NCI-H1417 (cell line): ENCODE measurements at places on chromosomes 1 and 21.

GRCh38 chr1:90919900-90920299 is 101.9 kb downstream of the ZNF644 start:
- no peak for DNase-seq

DNA sequence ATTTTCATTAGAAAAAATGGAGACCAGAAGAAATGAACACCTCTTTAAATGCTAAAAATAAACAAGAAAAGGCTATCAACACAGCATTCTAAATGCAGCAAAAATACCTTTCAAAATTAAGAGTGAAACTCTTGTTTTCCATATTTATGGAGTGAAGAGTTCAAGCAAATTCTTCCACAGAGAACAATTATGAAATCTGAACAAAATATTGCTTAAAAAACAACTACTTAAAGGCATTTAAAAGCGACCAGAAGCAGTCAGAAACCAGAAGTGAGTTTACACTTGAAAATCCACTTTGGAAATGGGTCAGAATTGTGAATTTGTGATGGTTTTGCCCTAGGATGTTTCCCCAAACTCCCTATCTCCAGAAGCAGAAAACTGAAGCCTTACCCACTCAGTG is 60.9 kb upstream of the KCNH1 start:
- no peak for DNase-seq

DNA sequence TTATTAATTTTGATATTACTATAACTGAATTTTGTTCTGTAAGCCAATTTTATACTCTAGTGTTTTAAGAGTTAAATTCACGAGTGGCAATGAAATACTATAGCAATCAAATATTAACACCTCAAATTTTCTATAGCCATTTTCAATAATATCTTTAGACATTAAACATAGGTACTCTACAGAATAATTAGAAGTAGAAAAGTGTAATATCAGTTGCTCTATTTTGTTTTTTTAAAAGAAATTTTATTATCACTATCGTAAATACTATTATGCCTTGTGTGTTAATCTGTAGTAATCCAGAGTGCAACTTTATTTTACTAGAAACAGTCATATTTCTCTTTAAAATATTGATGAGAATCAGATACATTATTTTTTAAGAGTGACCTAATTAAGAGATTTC is 691.2 kb downstream of the USP25 start:
- no peak for DNase-seq

DNA sequence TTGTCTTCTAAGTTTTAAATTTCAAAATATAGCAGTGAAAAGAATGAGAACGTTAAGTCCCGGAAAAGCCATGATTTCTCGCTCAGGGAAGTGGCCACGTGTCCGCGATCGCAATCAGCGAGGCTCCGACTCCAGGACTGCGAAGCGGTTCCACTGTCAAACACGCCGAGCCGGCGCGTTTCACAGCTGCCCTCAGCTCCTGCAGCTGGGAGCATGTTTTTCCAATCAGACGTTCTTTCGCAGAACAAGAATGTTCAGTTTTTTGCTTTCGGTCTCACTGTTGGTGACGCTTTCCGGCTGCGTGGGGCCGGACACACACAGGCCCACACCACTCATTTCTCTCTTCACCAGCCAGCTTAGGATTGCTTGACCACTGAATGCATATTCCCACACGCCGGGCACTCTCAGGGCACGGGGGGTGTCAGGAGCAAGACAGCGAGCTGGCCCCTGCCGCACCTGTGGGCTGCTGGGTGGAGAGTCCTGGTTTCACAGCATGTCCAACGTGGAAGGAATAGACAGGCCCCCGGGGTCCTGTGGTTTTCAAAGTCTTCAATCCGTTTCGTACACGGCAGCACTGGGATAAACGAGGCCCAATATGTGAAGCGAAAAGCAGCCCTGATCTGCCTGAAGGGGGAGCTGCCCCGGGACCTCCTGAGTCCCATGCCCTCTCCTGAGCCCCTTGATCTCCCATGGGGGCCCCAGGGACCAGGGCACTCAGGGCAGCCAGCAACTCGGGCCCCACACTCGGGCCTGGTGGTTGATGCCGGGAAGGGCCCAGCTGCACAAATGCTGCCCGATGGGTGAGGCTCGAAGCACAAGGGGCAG is 47.3 kb upstream of the COL18A1 start:
- DNase-seq, result no peak

- DNase-seq, result no peak
Observed at GRCh38 chr1:97331165-97331564, 589.7 kb downstream of the DPYD start.

DNA sequence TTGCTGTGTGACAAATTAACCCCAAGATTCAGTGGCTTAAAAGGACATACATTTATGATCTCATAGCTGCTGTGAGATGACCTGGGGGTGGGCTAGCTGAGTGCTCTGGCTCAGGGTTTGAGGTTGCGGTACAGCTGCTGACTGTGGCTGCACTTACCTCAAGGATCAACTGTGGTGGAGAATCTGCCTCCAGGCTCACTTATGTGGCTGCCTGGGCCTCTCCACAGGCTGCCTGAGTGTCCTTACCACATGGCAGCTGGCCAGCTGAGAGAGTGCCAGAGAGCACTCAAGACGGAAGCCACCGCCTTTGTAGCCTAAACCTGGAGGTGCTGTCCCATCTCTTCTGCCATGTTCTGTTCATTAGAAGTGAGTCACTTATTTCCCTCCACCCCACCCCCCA is 5.7 kb downstream of the LRRC71 start:
- peak; percentile 75 for DNase-seq

DNA sequence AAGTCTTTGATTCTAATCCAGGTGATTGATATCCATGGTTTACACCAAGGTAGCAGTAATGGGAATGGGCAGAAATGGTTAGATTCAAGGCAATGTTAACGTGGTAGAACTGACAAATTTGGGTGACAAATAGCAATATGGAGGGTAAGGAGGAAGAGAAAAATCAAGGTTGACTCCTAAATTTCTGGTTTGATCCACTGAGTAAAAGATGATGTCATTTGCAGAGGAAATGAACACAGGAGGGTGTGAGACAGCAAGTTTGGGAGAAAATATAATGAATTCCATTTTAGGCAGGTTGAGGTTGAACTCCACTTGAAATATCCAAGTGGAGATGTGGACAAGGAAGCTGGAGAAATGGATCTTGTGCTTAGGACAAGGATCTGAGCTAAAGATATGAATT is 170.9 kb upstream of the CAMK1G start:
- DNase-seq, result no peak

GRCh38 chr21:33844104-33844889 is 71.3 kb downstream of the ATP5PO start:
- DNase-seq, result no peak

DNA sequence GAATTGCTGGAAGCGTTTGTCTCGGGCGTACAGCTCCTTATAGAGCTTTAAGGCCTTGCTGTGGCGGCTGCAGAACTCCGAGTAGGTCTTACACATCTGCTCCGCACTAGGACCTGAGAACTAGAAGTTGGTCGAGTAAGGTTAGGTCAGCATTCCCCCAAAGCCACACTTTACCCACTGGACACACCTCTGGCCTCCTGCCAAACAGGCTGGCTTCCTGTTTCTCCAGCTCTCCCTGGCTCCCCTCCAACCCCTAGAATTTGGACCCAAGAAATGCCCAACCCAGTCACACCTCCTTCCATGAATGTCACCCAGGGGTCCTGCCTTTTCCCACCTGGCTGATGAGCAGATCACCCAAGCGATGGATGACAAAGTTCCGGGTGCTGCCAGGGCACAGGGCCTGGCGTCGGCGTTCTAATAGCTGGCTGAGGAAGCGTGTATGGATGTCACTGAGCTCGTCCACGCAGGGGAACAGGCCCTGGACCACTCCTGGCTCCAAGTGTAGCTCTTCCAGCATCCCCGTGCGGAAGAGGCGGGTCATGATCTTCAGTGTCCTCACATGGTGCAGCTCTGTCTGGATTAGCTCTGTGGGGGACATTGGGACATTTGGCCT is 15.6 kb downstream of the ARHGEF2 start:
- no peak for DNase-seq

DNA sequence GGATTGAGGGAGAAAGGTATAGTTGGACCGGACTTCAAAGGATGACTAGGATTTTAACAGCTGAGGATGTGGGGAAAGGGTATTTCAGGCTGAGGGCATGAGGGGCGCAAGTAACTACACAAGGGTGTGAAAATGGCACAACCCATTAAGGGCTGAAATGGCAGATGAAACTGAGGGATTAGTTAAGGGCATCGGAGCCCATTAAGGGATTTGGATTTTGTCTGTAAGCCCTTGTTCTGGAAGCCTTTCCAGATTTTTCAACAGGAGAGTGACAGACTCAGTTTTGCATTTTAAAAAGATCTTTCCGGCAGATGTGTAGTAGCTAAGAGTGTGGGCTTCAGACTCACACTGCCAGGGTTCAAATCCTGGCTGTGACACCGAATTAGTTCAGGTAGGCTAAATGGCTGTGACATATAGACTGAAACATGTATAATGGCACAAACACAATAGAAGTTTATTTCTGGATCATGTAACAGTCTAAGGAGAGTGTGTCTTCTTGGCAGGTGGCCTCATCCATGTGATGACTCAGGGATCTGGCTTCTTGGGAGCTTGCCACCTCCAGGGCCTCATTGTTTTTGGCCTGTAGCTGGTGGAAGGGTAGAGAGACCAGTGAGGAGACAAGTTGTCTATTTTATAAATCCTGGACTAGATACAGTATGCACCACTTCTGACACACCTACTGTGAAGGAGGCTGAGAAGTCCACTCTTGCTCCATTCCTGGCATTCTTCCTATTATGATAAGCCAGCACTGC is 49.6 kb downstream of the UBE2T start:
- no peak for DNase-seq

DNA sequence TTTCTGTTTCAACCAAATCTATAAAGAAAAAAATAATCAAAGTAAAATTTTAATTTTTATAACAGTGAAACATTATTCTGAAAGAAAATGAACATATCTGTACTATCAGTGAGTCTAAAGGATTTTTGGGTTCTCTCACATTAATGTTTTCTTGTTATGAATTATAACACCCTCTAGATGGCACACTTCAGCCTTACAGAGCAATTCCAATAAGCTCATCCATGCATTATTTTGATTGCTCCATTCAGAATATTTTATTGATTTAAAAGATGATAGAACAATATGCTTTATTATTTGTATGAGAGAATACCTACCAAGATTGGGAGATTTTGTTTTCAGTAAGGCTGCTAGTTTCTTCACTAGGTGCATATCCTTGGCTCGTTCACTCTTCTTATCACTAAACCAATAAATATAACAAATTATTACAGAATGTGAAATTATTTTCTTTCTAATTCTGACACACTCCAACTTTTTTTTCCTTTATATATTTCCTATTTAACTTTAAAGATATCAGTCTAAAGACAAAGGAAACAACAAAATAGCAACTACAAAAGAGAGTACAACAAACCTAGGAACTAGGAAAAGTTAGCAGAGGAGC is 82.4 kb downstream of the RAB3GAP2 start:
- DNase-seq, result no peak

DNA sequence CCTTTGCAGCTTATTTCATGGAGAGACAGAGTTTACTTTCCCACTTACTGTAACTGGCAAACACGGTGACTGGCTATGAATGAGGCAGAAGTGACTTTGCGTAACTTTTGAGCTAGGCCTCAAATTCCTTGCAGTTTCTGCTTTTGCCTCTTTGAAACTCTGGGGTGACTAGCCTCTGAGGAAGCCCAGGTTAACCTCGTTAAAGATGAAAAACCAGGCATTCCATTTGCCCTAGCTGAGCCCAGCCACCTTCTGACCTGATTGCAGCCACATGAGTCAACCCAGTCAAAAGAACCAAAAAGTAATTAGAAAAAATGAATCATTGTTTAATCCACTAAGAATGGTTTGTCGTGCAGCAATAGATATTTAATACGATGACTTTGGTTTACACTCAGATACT is 20.4 kb downstream of the PRMT6 start:
- no peak for DNase-seq

DNA sequence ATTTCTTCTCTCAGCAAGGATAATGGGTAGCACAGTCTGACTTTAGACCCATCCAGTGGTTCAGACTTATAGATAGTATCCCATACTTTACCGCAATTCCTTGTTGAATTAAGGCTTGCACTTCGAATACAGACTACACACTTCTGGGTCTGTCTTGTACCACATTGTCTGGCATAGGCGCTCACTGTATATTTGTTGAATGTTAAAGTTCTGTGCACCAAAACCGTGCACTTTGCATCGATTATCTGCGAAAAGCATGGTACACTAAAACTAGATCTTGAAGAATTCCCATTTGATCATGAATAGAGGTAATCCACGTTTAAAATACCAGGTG is 556 bp upstream of the RYR2 start:
- no peak for DNase-seq

DNA sequence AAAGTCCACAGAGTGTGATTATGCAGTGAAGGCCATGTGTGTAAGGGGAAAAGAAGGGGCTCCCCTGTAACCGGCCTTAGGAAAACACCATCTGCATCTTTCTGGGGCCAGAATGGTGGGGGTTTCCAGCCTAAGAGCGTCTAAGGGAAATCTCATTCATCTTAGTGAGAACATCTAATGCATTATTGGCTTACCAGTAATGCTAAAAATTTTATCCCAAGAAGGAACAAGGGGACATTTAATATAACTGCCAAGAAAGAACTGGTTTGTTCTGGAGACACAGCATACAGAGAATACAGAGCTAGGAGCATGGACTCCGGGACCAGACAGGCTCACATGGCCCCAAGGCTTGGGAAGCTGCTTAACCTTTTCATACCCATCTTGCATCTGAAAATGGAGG is 58.3 kb upstream of the DSCAM start:
- DNase-seq, result no peak

GRCh38 chr1:53197291-53198200 is 922 bp downstream of the CPT2 start:
- DNase-seq, result no peak

- no peak for DNase-seq
Observed at GRCh38 chr1:9120312-9120958, 8.5 kb downstream of the GPR157 start.

GRCh38 chr21:38355353-38355752 is 98.6 kb downstream of the KCNJ15 start:
- DNase-seq, result no peak

- no peak for DNase-seq
Observed at GRCh38 chr1:157984469-157984868, 9.0 kb upstream of the KIRREL1 start.

- no peak for DNase-seq
Observed at GRCh38 chr1:49013079-49013478, 236.4 kb upstream of the BEND5 start.

DNA sequence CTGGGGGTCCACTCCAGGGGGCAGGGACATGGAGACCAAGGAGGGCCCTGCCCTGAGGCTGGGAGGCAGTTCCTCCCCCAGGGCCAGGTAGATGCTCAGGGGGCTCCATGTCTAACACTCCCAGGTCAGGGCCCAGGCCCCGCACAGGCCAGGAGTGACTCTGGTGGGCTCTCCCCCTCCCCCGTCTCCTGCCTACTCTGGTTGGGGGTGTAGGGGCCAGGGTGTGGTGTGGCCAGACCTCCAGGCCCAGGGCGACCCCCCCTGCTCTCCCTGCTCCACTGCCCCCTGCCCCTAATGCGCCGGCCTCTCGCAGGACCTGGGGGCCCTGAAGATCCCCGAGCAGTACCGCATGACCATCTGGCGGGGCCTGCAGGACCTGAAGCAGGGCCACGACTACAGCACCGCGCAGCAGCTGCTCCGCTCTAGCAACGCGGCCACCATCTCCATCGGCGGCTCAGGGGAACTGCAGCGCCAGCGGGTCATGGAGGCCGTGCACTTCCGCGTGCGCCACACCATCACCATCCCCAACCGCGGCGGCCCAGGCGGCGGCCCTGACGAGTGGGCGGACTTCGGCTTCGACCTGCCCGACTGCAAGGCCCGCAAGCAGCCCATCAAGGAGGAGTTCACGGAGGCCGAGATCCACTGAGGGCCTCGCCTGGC is 19.7 kb upstream of the CCDC27 start:
- no peak for DNase-seq

- no peak for DNase-seq
Observed at GRCh38 chr1:115476616-115477015, 138.6 kb upstream of the NGF start.

GRCh38 chr1:218339267-218339831 is 5.8 kb upstream of the TGFB2 start:
- DNase-seq, result peak; percentile 74
